ENCODE measurements at places on chromosomes 1 and 21.

DNA sequence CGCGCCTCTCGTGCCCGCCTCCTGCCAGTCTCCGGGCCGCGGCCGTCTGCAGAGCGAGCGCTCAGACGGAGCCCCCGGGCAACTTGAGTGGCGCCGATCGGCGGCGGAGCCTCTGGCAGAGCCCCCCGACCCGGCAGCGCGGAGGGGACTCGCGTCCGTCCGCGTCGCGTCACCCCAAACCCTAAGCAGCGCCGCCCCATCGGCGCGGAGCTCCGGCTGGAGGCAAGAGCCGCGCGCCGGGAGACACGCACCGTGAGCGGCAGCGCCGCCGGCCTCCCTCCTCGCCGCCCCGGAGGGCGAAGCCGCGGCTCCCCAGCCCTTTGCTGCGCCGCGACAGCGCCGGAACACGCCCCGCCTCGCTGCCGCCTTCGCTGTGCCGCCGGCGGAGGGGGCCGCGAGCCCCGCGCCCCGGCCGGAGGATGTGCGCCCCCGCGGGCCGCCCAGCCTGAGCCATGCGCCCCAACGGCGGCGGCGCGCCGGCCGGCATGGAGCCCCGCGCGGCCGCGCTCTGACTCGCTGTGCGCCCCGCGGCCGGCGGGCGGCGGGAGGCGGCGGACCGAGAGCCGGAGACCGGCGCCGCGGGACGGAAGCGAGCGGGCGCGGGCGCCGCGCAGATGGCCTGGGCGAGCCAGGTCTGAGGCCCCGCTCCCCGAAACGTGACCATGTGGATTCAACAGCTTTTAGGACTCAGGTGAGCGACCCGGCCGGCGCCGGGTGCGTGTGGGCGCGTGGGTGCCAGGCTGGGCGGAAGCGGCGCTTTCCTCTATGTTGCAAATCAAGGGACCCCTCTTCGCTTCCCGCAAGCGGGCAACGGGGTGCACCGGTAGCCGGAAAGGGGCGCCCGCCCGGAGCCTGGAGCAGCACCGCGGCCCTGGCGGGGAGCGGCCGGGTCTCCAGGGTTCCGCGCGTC is 610 bp downstream of the AJAP1 start:
- no peak for DNase-seq

DNA sequence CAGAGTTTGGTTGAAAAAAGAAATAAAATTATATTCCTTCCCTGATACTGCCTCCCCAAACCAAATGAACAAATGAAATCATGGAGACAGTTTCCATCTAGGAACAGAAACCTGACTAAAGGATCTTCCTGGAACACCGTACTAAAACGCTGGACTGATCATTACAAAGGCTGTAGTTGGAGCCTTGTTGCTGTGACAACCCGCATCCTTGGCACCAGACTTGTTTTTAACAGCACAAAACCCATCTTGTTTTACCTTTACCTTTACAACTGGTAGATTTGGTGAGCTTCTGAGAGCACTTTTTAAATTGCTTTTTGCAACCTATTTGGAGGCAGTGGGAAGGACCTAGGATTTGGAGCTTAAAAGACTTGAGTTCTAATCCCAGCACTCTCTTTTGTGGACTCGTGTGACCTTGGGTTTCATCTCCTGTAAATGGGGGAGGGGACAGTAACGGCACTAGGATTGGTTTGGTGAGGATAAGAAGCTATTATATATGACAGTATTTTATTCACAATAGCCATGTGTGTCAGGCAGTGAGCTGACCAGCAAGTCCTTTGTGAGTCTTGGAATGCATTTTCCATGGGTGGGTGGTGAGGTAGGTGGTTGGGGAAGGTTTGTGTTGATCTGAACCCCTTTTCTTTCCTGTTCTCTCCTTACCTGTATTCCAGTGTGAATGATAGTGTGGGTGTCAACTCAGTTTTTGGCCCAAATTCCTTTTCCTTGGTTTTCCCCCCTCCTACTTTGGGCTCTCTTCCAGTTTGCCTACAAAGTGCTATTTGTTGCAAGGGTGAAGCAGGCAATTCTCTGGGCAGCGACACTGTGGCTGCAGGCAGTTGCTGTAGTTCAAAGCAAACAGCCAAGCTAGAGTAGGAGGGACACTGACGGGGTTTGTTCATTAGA is 12.6 kb downstream of the LRRC8D start:
- no peak for DNase-seq

DNA sequence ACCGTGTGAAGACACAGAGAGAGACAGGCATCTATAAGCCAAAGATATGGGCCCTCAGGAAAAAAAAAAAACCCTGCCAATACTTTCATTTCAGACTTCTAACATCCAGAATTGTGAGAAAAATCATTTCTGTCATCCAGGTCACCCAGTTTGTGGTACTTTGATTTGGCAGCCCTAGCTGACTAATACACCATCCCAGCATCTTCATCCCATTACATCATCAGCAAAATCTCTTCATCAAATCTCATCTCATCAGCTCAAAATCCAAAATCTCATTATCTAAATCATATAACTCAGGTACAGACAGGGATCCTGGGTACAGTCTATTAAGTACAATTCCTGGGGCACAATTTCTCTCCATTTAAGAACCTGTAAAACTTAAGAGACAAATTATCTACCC is 51.9 kb upstream of the GJA8 start:
- peak; percentile 3 for DNase-seq

DNA sequence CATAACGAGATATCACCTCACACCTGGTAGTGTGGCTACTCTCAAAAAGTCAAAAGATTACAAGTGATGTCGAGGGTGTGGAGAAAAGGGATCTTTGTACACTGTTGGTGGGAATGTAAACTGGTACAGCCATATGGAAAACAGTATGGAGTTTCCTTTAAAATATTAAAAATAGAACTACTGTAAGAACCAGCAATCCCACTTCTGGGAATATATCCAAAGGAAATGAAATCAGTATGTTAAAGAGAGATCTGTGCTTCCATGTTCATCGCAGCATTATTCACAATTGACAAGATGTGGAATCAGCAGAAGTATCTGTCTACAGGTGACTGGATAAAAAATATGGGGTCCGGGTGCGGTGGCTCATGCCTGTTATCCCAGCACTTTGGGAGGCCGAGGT is 7.6 kb upstream of the PIK3C2B start:
- no peak for DNase-seq

DNA sequence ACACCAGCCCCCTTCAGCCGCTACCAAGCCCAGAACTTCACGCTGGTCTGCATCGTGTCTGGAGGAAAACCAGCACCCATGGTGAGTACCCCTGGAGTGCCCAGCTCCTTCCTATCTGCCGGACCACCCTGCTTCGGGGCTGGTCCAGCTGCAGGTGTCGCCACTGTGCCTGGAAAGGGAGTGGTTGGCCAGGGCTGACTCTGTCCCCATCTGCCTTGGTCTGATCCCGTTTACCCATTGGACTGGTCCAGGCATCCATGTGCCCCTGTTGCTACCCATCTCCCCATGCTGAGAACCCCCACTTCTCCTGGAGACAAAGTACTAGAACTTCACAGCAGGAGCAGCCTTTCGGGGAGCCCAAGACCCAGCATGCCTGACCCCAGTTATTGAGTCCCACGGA is 118.6 kb upstream of the KLHDC7A start:
- DNase-seq = no peak

- DNase-seq = no peak
Measured at GRCh38 chr1:219294251-219294650, 120.6 kb downstream of the LYPLAL1 start.

- DNase-seq = no peak
Measured at GRCh38 chr1:175220853-175221556, 28.4 kb upstream of the KIAA0040 start.

DNA sequence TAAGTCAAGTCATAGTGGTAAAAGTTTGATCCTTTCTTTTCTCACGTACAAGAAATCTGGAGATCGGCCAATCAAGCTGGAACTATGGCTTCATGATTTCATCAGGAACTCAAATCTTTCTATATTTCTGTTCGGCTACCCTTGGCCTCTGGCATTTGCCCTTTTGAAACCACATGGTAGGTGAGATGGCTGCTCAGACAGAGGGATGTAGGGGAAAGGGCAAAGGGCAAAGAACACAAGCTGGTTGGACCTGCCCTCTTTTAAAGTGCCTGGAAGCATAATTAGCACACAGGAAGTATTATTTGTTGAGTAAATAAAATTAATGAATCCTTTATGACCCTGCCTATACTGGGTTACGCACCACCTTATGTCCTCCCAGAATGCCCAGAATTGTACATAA is 11.5 kb upstream of the RGS1 start:
- no peak for DNase-seq

DNA sequence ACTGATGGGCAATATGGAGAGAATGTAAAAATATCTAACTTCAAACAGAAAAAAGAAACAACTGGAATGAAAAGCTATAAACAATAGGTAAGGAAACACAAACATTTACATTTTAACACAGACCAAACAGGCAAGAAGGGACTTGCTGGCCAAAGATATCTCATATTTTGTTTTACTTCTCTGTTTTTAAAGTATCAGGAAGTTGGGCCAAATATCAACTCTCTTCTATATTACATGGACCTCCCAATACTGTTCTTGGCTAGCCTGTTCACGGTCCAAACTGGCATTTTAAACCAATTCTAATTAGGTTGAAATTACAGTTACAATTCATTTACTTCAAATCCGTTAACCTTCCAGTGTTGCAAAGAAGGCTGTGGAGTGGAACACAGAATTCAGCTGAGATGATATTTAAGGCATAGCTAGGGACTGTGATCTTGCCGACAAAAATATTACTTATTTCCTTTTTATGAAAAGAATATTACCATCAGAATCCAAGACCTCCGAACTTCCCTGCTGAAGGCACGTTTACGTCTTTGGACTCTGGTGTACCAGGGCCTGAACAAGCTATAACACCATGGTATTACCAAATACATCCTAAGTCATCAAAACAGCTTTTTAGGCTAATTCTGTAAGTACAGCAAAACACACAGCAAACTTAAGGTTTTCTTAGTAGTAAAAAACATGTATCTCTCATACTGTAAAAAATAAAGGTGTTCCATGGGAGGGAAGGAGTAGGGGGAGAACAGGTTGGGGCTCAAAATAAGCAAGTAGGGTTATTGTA is 165.4 kb downstream of the RUNX1 start:
- no peak for DNase-seq

DNA sequence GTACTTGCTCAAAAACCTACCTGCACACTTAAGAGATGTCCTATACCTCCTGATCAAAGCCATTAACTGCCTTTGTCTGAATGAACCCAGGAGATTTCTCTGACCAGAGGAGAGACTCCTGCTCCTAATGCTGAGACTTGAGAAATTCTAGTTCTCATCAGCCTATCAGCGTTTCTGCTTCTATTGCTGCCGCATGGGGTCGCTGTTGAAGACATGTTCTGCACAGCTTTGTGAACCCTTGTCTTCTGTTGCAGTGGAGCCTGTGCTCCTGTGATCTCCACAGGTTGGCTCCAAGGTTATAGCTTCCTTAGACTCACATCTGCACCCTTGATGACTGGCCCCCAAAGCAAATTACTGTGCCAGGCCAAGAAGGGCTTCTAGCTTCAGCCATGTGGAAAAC is 40.2 kb downstream of the EDN2 start:
- DNase-seq = no peak

DNA sequence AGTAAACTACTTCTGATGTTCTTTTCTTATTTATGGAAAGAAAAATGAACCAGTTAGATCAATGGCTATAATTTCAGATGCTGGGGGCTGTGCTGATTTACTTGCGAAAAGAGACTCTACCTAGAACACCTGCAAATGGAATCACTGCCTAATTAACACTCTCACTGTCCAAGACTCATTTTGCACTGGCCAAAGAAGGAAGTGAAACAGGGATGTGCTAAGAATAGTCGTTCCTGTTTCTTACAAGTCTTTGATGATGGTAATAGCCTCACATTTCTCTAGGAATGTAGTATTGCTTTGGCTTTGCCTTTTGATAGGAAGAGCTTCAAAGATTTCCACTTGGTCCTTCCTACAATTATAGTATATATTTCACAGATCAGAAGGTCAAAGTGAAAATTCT is 12.7 kb upstream of the TSNAX start:
- no peak for DNase-seq

- DNase-seq = peak; percentile 30
Measured at GRCh38 chr1:46735708-46736324, 16.9 kb upstream of the EFCAB14 start.

GRCh38 chr1:63828322-63829044 is 54.7 kb downstream of the ROR1 start:
- no peak for DNase-seq

- no peak for DNase-seq
Measured at GRCh38 chr1:228367798-228368791, 38.5 kb downstream of the TRIM11 start.

GRCh38 chr1:4736254-4736653 is 81.8 kb downstream of the AJAP1 start:
- DNase-seq = no peak

GRCh38 chr1:242692988-242693387 is 168.5 kb upstream of the PLD5 start:
- no peak for DNase-seq

GRCh38 chr1:115284209-115284608 is 53.8 kb downstream of the NGF start:
- no peak for DNase-seq

- no peak for DNase-seq
Measured at GRCh38 chr1:162055062-162055461, 14.4 kb upstream of the NOS1AP start.

DNA sequence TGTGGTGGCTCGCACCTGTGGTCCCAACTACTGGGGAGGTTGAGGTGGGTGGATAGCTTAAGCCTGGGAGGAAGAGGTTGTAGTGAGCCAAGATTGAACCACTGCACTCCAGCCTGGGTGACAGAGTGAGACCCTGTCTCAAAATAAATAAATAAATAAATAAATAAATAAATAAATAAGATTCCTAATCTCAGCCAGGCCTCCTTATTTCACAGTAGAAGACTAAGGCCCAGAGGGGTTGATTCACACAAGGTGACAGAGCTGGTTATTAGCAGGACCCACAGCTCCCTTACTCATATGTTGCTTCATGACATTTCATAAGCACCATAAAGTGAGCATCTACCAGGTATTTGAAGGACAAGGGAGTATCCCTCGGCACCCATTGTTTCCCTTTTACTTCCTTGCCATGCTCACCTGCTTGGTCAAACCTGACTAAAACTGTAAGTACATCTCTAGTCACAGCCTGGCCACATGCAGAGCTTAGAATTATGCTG is 32.7 kb downstream of the ALG14 start:
- no peak for DNase-seq

DNA sequence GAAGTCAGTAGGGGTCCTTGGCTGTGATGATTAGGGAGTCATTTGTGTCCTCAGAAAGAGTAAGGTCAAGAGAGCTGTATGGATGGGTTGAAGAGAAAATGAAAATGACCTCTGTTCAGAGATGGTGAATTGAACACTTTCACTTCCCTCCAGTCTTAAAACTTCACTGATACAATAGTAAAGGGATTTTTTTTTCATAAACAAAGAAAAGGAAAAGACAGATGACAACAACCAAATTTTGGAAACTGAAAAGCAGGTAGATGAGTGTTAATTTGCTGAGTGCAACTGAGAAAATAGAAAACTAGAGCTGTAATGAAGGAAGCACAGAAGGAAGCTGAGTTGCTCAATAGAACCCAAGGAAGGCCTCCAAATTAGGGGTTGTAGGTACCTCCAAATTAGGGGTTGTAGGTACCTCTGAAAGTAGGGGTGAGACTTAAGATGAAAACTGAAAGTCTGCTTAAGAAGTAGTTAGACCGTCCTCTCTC is 14.8 kb upstream of the S1PR1 start:
- DNase-seq = no peak

- peak; percentile 30 for DNase-seq
Measured at GRCh38 chr1:100265562-100265930, 470 bp upstream of the RTCA start.

Measured in activated CD4-positive, alpha-beta T cell treated with anti-CD3 and anti-CD28 coated beads, Interleukin-10, Interleukin-2, amounts not matched to agents 100 ng/mL and 50 ng/mL, durations not matched to agents 16 hours and 8 hours (primary cell).